AG09319 (cell line): ENCODE measurements at places on chromosomes 4 and X.

- DNase-seq: no peak
Measured at GRCh38 chrX:144732588-144732987, 514.7 kb upstream of the SPANXN1 start.

DNA sequence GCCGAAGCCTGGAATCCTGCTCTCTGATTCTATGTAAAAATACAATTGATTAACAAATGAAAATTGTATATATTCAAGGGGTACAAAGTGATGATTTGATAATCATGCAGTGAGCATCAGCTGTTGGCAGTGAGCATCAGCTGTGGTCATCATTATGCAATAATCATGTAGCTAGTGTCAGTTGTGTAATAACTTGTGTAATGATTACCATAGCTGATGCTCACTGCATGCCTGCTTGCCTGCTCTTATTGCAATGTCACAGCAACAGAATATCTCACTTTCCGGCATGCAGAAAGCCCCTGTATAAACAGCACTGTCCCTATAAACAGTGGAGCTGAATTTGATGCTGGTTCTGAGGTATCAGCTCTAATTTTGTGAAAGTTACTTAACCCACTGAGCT lies 46.8 kb downstream of the SULT1B1 start:
- no peak for DNase-seq

DNA sequence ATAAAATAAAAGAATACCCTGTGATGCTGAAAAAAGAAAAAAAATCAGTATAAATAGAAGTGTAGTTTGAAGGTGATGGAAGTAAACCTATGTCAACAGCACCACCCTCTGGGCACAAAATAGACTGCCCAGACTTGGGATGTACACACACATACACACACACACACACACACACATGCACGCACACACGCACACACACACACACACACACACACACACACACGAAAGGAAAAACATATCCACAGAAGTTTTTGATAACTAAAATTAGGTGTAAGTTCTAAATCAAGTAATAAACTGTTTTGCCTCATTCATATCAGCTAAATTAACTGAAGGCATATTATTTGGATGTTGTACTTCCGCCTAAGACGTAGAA lies 40.5 kb downstream of the ANXA5 start:
- peak; percentile 51 for DNase-seq

- DNase-seq: no peak
Measured at GRCh38 chrX:50707955-50708699, 105.9 kb downstream of the SHROOM4 start.

DNA sequence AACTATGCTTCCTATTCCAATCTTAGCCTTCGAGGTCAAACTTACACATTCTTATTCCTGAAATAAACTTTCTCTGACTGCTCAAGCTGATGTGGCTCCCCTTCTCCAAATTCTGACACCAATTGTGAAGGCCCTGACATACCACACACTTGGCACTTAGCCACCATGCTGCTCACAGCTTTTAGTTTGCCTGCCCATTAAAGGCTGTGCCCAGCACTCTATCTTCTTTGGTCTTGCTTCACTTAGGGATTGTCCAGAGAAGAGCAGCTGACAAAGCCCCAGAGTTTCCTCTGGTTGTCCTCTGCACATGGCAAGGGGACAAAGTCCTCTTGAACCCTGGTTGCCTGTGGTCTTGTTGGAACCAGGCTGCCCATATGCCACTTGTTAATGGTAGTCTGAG lies 126.1 kb downstream of the ARHGEF9 start:
- DNase-seq: no peak
